ENCODE measurements at places on chromosomes 5 and 9.
A peak's percentile ranks its signal among the peaks of the same experiment; 100 is the strongest.

DNA sequence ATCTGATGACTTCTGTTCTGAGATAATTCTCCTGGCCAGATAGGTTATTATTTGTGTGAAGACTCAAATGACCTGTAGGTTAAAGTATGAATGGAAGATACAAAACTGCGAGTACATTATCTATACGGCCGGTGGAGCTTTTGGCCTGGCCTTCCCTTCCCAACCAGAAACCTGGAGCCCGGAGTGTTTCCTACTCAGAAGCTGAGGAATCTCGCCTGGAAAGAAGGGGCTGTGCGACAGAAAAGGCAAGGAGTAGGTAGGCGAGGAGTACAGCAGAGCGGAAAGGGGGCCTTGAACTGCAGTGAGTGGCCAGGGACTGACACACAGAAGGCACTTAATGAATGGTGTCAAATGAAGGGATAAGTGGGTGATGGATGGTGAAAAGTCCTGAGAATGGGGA is 34.6 kb downstream of the ANGPTL2 start:
- no peak for DNase-seq

DNA sequence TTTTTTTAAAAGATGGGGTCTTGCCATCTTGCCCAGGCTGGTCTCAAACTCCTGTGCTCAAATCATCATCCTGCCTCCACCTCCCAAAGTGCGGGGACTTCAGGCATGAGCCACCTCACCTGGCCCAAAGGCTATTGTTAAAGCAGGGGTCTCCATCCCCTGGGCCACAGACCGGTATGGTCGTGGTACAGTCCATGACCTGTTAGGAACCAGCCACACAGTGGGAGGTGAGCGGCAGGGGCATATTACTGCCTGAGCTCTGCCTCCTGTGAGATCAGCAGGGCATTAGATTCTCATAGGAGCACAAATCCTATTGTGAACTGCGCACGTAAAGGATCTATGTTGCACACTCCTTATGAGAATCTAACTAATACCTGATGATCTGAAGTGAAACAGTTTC is 7.3 kb upstream of the NOL6 start:
- DNase-seq = no peak

DNA sequence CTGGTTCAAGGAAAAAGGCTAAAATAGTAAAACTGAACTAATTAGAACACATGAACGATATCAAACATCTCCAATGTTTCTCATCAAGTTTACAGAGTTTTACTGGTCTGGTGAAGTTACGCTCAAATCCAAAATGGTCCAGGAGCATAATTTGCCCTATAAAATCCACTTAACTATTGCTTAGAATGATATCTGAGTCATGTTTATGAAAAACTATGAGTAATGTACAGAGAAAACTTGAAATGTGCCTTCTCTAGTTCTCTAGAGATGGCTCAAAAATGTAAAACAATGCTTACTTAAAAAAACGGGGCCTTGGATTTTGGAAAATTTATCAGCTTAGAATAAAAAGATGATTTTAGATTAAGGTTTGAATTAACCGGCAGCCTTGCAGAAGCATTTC is 108.1 kb downstream of the FBXW11 start:
- no peak for DNase-seq

DNA sequence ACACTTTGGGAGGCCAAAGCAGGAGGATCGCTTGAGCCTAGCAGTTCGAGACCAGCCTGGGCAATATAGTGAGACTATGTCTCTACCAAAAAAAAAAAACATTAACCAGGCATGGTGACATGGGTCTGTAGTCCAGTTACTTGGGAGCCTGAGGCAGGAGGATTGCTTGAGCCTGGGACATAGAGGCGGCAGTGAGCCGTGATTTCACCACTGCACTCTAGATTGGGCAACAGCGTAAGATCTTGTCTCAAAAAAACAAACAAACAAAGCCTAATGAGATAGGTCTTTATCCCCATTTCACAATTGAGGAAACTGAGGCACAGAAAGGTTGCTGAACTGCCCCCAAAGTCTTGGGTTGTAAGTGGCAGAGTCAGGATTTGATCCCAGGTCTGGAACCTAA is 70.5 kb upstream of the RAD23B start:
- DNase-seq = no peak

DNA sequence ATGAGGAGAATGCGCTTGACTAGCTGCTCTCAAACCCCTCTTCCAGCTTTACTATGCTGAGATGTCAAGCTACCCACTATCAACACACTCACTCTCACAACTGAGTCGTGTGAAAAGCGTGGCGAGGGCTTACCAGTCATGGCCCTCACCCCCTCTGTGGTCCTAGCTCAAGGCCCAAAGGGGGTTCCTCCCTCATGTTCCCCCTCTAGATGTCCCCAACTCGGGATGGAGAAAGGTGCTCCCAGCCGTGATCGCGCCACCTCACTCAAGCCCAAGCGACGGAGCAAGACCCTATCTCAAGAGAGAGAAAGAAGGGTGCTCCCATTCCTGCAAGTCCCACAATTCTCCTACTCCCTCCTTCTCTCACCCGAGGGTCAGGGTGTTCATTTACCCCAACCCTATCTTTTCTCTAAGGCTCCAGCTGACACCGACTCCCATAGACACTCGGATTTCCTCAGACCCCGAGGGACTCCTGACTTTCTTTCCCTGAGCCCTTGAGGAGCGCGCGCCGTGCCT is 559 bp downstream of the SLC38A9 start:
- no peak for DNase-seq

DNA sequence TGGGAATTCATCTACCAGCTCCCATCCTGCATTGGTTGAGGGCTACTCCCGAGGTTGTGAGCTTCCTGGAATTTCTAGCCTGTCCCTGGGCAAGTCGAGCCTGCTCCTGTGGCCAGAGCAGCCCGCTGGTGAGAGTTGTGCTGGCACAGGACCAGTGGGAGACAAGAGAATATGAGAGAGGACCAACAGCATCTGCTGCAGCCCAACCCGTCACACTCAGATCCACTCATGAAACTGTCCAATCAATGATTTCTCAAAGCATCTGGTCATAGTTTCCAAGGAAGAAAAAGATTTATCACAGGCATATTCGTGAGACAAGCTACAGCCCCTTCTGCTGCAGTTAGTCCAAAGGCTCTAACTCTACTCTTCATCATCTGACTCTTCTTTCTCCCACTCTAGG is 64.4 kb upstream of the RAI14 start:
- no peak for DNase-seq

GRCh38 chr5:155125551-155126095 is 112.1 kb downstream of the KIF4B start:
- DNase-seq = peak; percentile 37

GRCh38 chr9:106305428-106306133 is 557.4 kb upstream of the ZNF462 start:
- no peak for DNase-seq

DNA sequence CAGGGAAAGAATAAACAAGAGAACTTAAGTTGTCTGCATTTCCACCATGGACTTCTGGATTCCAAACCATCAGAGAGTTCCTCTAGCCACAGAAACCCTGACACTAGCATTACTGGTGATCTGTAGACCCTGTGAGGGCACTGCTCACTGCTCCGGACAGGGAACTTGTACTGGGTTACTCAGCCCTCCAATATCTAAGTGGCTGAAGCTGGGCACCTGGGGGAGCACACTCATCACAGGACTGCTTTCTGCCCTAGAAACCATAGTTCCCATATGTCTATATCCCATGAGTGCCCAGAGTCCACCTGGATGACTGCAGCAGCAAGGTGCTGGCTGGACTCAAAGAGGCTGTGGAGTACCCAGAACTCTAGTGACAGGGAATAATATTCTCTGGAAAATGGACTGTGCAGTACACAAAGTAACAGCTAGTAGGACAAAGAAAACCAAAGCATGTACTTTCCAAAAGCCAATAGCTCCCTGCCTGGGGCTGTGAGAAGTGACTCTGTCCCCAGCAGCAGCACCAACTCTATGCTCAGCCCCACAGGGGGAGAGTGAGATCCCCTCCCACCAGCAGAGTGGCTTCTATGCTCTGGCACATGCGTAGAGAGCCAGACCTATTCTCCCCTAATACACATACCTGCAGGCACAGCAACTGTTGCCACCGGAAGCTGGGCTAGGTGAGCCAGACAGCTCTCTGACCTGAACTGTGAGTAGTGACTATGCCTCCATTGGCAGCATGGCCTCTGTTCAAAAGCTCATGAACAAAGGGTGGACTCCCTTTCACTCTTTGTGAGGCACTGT is 472.9 kb upstream of the FTMT start:
- DNase-seq = no peak

DNA sequence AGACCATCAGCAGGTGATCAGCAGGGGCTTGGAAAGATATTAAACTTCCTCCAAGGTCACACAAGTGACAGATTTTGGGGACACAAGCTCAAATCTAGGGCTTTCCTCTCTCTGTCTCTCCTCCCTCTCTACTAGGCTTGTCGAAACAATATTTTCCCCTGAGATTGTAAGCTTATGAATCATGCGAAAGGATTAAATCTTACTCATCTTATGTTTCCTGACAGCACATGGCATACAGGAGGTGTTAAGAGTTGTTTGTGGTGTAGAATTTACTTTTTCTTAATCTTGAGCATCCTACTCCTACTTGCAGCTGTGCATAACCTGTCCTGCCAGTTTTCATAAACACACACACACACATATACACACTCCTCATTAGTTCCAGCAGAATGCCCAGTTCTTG is 186.3 kb downstream of the MARCHF11 start:
- DNase-seq = no peak

DNA sequence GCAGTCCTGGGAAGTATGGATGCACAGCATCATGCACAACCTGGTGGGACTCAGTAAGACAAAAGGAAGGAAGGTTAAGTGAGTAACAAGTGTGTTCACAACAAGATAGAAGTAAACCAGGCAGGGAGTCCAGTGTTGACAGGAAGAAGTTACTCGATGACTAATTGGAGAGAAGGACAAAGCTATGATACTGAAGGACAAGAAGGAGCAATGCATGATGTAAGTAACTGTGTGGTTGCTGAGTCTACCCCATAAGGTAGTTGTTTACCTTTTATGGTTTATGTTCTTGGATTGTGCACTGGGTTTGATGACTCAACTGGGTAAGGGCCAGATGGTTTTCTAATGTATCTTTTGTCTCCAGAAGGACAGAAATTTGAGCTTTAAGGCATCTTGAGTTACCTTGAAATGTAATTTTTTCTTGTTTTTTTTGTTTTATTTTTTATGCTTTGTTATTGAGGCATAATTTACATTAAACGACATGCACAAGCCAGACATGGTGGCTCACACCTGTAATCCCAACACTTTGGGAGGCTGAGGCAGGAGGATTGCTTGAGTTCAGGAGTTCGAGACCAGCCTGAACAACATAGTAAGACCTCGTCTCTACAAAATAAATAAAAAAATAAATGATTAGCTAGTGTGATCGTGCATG is 89.2 kb upstream of the CAST start:
- DNase-seq = no peak

- no peak for DNase-seq
Measured at GRCh38 chr9:99931155-99931840, 24.8 kb downstream of the STX17 start.

All from DMS79 (cell line).